ENCODE measurements at places on chromosomes 4 and X.

DNA sequence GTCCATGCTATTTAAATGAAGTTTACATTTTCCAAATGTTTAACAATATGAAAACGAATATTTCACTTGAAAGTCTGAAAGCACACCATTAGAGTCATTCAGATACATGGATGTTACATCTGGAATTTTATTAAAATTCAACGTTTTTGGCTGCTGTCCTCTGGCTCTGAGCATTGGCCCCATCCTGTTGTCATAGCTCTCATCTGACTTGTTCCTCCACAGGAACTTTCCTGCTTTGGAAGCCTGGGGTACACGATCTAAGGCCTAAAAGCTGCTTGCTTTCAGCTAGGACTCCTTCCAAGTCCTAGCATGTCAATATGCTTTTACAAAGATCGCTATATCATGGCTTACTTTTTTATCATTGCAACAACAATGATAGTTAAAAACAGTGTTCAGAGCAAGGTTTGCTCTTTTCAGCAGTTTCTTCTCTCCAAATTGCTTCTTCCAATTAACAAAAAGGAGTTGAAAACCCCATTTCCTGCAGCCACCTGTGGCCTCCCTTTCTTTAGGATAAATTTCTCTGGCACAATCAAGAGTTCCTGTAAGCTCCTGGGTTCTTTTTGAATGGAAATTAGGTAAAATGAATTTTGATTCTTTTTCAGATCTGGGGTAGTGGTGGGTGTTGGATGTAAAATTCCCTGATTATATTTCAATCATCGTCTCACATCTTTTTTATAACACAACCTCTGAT lies 413.4 kb upstream of the AGA start:
- no peak for DNase-seq

DNA sequence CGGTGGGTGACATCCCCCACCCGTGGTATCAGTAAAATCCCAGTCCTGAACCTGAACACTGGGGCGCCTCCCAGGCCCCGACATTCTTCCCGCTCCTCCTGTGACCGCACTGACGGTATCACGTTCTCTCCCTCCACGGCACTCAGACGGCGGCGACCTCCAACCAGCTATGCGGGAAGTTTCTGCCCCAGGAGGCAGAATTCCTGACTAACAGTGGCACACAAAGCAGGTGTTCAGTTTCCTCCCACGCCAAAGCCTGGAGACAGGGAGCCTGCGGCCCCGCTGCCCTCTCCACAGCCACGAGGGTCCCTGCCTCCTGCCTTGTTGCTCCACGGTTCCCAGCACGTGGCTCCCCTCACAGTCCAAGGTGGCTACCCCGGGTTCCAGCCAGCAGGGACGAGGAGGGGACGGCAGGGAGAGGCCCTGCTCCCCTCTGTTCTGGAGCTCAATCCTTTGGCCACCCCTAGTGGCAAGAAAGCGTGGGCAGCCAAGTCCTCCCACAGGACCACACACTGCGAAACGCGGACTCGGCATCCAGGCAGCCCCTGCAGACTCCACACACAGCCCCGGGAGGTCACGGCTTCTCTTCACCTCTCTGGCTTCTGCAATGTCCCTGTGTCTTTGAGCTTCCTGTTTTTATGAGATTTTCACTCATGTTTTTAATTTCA lies 15.2 kb downstream of the CTBP1 start:
- no peak for DNase-seq

DNA sequence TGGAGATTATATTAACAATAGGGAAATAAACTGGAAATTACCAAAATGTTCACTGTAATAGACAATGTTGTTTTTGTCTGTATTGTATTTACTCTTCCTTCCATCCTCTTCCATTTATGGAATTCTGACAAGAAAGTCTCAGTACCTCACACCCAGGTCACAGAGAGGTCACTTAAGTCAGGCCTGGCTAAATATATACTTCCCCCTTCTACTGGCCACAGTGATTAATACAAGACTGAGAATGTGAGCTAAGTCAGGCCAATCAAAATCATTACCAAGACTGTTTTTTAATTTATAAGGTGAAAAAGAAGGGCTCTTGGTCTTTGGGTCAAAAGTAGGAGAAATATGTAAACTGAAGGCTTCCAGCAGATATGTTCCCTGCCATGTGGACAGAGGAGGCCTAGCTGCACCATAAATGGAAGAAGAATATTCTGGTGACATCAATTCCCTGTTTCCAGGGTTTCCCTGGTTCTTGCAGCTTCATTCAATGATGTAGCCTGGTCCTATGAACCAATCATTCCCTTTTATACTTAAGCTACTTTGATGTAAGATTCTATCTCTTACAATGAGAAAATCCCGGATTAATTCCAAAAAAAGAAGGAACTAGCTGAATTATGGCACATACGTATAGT lies 64.3 kb downstream of the LRBA start:
- no peak for DNase-seq

DNA sequence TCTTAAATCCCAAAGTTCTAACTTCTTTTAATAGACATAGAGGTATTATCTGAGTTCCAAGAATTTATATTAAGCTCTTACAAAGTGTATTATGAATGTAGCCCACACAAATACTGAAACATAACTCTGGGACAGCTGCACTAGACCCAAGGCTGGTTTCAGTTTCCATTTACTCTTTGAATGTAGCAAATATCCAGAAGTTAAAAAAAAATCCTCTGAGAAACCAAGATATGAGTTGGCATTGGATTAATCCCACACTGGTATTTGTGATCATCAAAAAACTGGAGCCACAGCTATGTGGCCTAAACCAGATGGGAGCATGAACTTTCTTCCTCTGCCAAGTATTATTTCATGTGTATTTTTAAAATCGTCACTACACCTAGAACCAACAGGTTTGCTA lies 23.6 kb upstream of the SMPX start:
- DNase-seq, result no peak

DNA sequence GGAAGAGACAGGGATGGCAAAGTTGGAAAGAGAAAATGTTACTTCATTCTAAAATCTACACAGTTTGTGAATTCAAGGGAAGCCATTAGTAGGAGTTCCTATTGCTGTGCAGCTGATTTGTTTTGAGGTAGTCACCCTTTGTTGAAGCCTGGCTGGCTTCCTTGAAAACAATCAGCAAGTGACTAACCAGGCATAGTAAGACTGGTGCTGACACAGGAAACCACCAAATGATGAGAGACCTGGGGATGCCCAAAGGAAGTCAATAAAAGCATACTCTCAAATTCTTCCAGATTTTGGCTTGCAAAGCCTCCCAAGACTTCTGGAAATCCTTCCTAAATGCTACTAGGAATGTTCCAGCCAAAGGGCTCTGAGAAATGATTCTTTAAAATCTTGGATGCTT lies 23.9 kb upstream of the PRDM8 start:
- DNase-seq, result no peak

- no peak for DNase-seq
Observed at GRCh38 chr4:8517946-8518345, 62.2 kb upstream of the GPR78 start.

- DNase-seq, result no peak
Observed at GRCh38 chr4:700587-701264, 4.9 kb upstream of the PCGF3 start.

GRCh38 chrX:10325611-10326010 lies 168.8 kb downstream of the CLCN4 start:
- no peak for DNase-seq

- DNase-seq, result no peak
Observed at GRCh38 chrX:38402118-38402517, 49.7 kb downstream of the OTC start.

GRCh38 chr4:67725981-67726380 lies 25.0 kb upstream of the UBA6 start:
- DNase-seq, result no peak
